ENCODE measurements at places on chromosomes 3 and 15.
A peak's percentile ranks its signal among the peaks of the same experiment; 100 is the strongest.

DNA sequence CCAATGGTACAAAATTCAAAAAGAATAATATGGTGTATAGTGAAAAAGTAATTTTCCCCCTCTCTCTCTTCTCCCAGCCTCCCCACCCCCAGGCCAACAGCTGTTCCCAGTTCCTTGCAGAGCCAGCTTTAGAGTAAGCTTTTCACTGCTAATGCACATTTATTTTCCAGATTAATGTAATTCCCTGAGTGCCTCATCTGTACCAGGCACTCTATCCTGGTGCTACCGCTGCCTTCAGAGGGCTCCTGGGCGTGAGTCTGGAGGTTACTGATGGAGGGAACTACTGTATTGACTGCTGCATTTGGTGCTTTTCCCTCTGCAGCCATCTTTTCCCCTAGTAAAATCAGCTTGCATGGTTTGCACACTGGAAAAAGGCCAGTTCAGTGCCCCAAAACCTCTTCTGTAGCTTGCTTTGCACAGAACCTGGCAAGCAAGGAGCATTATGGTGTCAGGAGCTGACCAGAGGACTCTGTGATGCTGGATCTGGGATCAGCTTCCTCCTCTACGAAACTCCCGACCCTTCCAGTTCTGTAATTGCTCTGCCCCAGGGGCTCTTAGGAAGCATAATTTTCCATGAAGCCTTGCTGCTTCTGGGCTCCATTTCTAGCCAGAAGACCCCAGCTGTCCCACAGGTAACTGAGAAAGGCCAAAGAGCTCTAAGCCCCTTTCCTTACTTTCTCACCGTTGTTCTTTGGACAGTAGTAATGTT is 8.5 kb upstream of the USP3 start:
- DNase-seq, result peak; percentile 82

GRCh38 chr3:42024591-42025351 is 62.9 kb upstream of the ULK4 start:
- DNase-seq, result no peak

- peak; percentile 89 for DNase-seq
Observed at GRCh38 chr3:42898896-42899675, 6.9 kb upstream of the ZNF662 start.

- DNase-seq, result no peak
Observed at GRCh38 chr3:123678108-123678511, 93.3 kb upstream of the HACD2 start.

DNA sequence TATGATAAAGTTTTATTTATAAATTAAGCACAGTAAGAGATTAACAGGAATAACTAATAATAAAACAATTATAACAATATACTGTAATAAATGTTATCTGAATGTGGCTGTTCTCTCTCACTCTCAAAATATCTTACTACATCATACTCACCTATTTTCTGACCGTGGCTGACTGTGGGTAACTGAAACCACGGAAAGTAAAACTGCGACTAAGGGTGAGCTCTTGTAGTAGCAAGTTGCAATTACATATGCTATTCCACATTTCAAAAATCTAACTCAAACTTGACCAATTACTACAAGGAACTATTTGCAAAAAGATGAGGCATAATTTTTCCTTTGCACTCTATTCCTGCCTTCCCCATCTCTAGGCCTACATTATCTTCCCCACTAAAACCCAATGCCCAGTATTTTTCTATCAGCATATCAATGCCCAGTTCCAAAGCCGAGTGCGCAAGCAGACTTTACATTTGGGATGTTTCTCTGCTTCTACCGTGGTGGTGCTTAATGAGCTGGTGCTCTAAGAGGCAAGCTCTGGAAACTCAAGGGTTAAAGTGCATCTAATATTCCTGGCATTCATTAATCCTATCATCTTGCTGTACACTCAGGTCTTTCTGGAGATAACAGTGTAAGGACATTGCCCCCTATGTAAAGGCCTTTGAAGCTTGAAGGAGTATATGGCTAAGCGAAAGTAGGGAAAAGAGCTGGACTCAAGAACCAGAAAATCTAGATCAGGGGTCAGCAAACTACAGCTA is 6.7 kb downstream of the PCYT1A start:
- DNase-seq, result no peak

DNA sequence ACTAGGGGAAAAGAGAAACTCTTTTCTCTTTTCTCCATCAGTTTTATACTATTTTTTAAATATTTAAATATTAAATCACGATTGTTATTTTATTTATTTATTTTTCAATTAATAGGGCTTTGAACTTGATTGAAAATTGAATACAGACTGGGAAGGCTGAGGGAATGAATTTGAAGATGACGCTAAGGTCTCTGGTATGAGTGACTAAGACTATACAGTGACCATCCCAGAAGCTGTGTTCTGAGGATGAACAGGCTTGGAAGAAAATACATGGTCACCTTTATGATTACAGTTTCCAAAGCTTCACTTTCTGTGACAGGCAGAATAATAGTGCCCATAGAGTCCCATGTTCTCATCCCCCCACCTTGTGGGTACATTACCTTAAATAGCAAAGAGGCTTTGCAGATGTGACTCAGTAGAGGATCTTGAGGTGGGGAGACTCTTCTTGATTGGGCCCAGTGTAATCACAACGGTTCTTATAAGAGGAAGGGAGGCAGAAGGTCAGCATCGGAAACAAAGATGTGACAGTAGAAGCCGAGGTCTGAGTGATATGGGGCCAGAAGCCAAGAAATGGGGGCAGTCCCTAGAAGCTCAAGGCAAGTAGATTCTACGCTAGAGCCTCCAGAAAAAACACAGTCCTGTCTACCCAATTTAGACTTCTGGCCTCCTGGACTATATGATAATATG is 51.0 kb upstream of the LPP start:
- DNase-seq, result no peak

DNA sequence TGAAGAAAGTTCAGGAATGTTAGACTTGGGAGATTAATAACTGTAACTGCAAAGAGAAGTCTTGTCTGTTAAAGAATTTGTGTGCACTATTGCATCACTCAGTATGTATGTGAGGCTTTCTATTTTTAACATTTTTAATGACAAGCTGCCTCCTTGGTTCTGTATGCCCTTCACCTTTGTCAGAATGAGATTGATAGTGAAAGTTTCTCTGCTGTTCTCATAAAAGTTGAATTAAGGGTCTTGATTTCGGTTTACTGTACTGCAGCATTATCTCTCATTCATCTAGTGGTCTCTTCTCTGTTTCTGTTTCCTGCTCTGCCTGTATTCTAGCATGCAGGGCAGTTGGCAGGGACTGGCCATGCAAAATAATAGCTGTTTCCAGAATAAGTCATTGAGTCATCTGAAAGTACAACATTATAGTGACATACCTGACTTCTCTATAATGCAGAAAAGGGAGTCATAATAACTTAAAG is 454.9 kb downstream of the IL5RA start:
- DNase-seq, result no peak

GRCh38 chr3:179081885-179082284 is 10.3 kb upstream of the ZMAT3 start:
- DNase-seq, result no peak

DNA sequence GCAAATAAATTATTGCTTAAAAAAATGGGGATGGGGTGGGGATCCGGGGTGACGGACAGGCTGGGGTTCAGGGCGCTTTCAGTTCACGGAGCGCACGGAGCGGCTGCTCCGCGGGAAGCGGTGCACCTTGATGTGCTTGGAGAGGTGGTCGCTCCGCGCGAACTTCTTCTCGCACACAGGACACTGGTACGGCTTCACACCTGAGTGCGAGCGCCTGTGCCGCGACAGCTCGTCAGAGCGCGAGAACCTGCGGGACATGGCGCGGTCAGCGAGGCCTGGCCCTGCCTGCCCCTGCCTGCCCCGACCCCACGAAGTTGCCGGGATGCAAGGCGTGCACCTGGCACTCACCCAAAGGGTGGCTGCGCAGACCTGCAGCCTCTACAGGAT is 13.6 kb downstream of the KLF15 start:
- no peak for DNase-seq

DNA sequence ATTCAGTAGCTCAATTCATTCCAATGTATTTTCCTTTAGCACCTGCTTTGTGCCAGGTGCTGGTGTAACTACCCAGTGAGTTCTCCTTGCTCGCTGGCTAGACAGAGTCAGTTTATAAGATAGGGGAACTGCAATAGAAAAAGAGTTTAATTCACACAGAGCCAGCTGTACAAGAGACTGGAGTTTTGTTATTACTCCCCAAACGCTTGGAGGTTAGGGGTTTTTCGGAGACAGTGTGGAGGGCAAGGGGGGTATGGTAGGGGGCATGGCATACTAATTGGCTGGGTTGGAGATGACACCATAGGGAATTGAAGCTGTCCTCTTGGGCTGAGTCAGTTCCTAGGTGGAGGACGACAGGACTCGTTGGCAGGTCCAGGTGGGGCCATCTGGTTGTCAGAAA is 5.4 kb upstream of the CFAP91 start:
- DNase-seq, result no peak

- no peak for DNase-seq
Observed at GRCh38 chr15:45448066-45448915, 69.9 kb upstream of the GATM start.
